ENCODE measurements at places on chromosomes 5 and 9. TPM values are rescaled to one million over a fixed set of nuclear protein-coding genes. Genes with fewer than 3 reads are reported as not detected.

- no peak overlapping the region for H3K4me3 ChIP-seq
- H3K27me3 ChIP-seq, result no peaks in the 10 kb centered on the region
- no peaks in the 10 kb centered on the region for H3K36me3 ChIP-seq
- no peak overlapping the region for H3K27ac ChIP-seq
- no peaks in the 10 kb centered on the region for H3K4me1 ChIP-seq
- peak; percentile 76 for DNase-seq
Measured at GRCh38 chr5:167723254-167723871, 568.1 kb upstream of the WWC1 start.

GRCh38 chr9:88044200-88044599 is 69.9 kb upstream of the CDK20 start:
- H3K36me3 ChIP-seq, result no peaks in the 10 kb centered on the region
- no peak for DNase-seq
- H3K27ac ChIP-seq, result no peak overlapping the region
- H3K4me1 ChIP-seq, result no peaks in the 10 kb centered on the region
- no peaks in the 10 kb centered on the region for H3K27me3 ChIP-seq

- no peaks in the 10 kb centered on the region for H3K27me3 ChIP-seq
- H3K36me3 ChIP-seq, result no peaks in the 10 kb centered on the region
- peak overlapping the region; percentile 93 for H3K27ac ChIP-seq
- DNase-seq, result no peak
- no peak overlapping the region for H3K4me3 ChIP-seq
Measured at GRCh38 chr9:127562841-127563401, 49.2 kb upstream of the STXBP1 start.

GRCh38 chr5:115607935-115608334 is 5.7 kb upstream of the TICAM2 start:
- H3K4me1 ChIP-seq, result peaks cover 23% of the 10 kb centered on the region
- no peaks in the 10 kb centered on the region for H3K36me3 ChIP-seq
- no peaks in the 10 kb centered on the region for H3K27me3 ChIP-seq
- no peak overlapping the region for H3K4me3 ChIP-seq

DNA sequence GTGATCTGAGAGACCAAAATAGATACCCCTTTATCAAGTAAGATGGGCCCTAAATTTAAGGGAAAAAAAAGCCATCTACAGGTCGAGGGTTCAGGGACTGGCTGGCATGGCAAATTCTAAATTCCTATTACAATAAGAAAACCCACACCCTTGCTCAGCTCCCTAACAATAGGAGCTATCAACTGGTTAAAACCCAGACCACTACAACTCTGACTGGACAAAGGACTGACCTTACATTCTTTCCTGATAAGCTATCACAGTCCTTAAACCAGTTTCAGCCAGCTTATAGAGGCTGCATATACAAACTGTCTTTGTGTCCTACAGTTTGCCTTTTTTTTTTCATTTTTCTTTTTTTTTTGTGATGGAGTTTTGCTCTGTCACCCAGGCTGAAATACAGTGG is 803.6 kb downstream of the NR2F1-AS1 start:
- H3K36me3 ChIP-seq, result no peaks in the 10 kb centered on the region
- no peak for DNase-seq
- H3K27me3 ChIP-seq, result no peaks in the 10 kb centered on the region
- H3K27ac ChIP-seq, result no peak overlapping the region

GRCh38 chr9:127595611-127596010 is 16.5 kb upstream of the STXBP1 start:
- no peaks in the 10 kb centered on the region for H3K4me1 ChIP-seq
- H3K27ac ChIP-seq, result no peak overlapping the region
- H3K27me3 ChIP-seq, result no peaks in the 10 kb centered on the region
- DNase-seq, result no peak

- no peak overlapping the region for H3K27ac ChIP-seq
- H3K36me3 ChIP-seq, result no peaks in the 10 kb centered on the region
- no peaks in the 10 kb centered on the region for H3K27me3 ChIP-seq
- DNase-seq, result no peak
- H3K4me3 ChIP-seq, result no peak overlapping the region
Measured at GRCh38 chr9:114214181-114214580, 58.8 kb downstream of the COL27A1 start.

- H3K4me1 ChIP-seq, result peaks cover 62% of the 10 kb centered on the region
- no peak overlapping the region for H3K4me3 ChIP-seq
- DNase-seq, result no peak
- H3K27ac ChIP-seq, result no peak overlapping the region
- no peaks in the 10 kb centered on the region for H3K36me3 ChIP-seq
- H3K27me3 ChIP-seq, result no peaks in the 10 kb centered on the region
Measured at GRCh38 chr5:116521173-116521872, 53.3 kb downstream of the SEMA6A start.

GRCh38 chr5:15783734-15784133 is 283.8 kb downstream of the FBXL7 start:
- H3K27ac ChIP-seq, result no peak overlapping the region
- no peaks in the 10 kb centered on the region for H3K4me1 ChIP-seq
- H3K36me3 ChIP-seq, result no peaks in the 10 kb centered on the region
- H3K27me3 ChIP-seq, result no peaks in the 10 kb centered on the region
- no peak for DNase-seq
- no peak overlapping the region for H3K4me3 ChIP-seq

DNA sequence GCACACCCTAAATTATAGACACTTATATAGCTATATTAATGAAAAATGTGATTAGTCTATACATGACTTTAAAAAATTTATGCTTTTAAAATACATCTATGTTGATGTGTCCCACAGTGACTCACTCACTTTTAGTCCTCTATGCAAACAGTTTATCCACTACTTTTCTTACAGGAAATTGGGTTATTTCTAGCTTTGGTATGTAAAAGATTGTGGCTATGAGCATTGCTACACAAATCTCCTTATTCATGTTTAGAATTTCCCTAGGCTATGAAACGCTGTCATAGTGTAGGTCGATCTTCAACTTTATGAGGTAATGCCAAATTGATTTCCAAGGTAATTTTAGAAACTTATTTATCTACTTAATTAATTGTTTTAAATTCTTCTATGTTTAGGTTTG is 687.4 kb downstream of the PRR16 start:
- no peaks in the 10 kb centered on the region for H3K27me3 ChIP-seq
- H3K4me1 ChIP-seq, result no peaks in the 10 kb centered on the region
- no peak overlapping the region for H3K4me3 ChIP-seq
- H3K36me3 ChIP-seq, result no peaks in the 10 kb centered on the region
- no peak for DNase-seq

DNA sequence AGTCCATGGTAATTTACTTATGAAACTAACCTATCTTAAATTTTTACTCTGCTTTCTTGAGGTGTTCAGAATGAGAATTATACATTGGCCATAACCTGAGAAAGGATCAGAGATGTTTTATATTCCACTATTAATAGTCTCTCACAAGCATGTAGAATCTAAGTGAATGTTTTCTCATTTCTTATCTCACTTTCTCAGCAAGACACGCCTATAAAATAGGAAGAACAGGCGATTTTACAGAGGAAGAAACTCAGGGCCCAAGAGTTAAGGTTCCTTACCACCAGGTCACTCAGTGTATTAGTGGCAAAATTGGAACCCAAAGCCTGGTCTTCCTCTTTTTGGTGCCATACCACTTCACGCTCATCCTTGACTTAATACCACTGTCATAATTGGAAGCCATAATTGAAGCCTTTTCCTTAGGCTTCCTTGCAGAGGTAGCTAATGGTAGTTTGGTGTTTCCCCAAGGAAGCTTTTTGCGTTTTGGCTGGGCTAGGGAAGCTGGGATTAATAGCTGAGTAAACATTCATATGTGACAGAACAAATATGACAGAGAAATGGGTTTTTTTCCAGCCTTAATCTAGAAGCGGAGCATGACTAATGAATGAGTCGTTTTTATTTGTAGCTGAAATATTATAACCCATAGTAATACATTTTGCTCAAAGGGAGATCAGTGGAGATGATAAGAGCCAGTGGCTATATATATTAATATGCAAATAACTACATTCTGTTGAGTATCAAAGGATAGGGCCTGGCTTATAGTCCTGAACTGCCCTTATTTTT is 16.9 kb downstream of the HMGXB3 start:
- H3K4me1 ChIP-seq, result peaks cover 11% of the 10 kb centered on the region
- H3K36me3 ChIP-seq, result peaks cover 93% of the 10 kb centered on the region
- no peak overlapping the region for H3K27ac ChIP-seq
- no peak for DNase-seq
- no peaks in the 10 kb centered on the region for H3K27me3 ChIP-seq

DNA sequence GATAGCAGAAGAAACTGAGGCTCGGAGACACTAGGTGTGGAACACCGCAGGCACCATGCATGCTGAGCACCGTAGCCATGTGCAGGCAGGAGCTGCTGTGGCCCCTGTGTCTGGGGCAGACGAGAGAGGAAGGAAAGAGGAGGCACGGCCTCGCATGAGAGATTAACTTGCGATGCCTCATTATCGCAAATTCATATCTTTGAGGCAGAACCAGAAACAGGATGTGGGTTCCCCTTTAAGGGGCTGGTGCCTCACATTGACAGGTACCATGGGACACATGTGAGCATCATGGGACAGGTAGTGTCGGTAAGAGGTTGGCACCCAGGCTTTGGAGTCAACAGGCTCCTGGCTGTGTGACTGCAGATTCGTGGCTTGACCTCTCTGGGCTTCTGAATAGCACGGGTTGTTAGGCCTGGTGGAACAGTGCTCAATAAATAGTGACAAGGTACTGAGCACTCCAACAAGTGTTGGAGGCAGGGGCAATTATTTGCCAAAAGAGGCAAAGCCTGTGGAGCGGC is 40.8 kb downstream of the NAIF1 start:
- no peak overlapping the region for H3K4me3 ChIP-seq
- no peaks in the 10 kb centered on the region for H3K36me3 ChIP-seq
- no peaks in the 10 kb centered on the region for H3K27me3 ChIP-seq
- H3K27ac ChIP-seq, result no peak overlapping the region

DNA sequence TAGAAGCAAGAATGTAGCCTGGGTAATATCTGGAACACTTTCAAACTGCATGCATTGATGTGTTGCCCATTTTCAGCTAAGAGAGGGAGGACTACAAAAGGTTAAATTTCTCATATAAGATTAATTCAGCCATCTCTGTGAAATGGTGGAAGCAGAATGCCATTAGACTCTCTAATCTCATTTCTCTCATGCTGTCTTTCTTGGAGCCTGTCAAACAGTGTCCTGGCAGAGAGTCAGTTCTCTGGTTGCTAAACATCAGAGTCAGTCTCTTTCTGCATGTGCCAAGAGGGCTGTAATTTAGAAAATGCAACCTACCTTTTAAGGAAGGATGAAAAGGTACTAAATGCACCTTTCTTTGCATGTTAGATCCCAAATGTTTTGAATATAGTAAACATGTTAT is 910 bp upstream of the GARNL3 start:
- no peak for DNase-seq
- H3K27ac ChIP-seq, result no peak overlapping the region
- no peaks in the 10 kb centered on the region for H3K27me3 ChIP-seq
- H3K4me1 ChIP-seq, result peaks cover 27% of the 10 kb centered on the region

FAM169A gene
- 2.5 TPM for polyA plus RNA-seq

SLC1A1 gene
- 5.2 TPM for polyA plus RNA-seq

ALDOB gene
- 9.6 TPM for polyA plus RNA-seq

KLF4 gene
- polyA plus RNA-seq, result 330 TPM

PLGRKT gene
- polyA plus RNA-seq, result 47.6 TPM

MLANA gene
- polyA plus RNA-seq, result not detected
